ENCODE measurements at places on chromosomes 2 and 18.

DNA sequence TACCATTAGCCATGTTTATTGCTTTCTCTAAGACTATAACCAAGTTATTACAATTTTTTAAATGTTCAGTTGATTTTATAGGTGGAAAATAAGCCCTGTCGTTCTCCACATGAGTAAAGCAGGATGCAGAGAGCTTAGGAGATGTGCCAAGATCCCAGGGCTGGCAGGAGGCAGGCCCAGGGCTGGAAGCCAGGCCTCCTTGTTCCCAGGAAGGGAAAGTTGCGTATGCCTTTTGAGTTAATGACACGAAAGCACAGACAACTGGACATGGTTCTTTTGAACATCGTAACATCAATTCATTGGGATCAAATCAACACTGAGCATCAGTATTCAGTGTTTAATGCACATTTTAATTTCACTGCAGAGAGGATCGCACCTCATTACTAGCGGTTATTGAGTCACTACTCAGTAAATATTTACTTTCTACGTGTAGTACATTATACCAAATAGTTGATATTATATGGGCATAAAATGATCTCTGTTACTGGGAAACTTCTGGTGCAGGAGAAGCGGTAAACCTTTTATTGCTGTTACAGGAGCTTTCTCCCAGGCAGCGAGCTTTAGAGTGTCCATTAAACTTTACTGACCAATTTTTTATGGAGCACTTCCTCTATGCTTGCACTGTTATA, 60.0 kb downstream of the RNF144A start:
- no peak for DNase-seq

DNA sequence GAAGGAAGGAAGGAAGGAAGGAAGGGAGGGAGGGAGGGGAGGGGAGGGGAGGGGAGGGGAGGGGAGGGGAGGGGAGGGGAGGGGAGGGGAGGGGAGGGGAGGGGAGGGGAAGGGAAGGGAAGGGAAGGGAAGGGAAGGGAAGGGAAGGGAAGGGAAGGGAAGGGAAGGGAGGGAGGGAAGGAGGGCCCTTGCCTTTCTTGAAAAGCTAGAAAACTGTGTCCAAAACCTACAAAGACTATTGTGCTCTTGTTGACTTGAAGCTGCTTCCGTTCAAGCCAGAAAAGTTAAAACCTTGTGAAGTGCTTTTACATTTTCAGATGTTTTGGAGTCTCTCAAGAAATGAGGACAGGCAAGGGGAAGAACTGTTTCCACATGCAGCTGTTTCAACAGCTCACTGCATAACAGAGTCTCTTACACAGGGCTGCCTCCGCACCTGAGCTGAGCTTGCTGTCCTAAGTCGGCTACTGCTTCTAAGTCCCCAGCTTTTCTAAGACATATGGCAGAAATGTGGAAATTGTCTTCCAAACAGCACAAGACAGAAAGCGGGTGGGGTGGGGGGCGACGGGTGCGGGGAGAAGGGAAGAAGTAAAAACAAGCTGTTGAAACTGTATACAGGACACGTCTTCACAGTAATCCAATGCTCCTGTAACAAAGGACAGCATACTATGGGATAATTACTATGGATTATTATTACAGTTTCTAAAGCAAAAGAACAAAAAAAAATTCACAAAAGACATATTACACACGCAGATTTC, 46.1 kb downstream of the BCL11A start:
- DNase-seq = no peak

- peak; percentile 51 for DNase-seq
Measured at GRCh38 chr18:48676756-48677368, 138.0 kb downstream of the CTIF start.

DNA sequence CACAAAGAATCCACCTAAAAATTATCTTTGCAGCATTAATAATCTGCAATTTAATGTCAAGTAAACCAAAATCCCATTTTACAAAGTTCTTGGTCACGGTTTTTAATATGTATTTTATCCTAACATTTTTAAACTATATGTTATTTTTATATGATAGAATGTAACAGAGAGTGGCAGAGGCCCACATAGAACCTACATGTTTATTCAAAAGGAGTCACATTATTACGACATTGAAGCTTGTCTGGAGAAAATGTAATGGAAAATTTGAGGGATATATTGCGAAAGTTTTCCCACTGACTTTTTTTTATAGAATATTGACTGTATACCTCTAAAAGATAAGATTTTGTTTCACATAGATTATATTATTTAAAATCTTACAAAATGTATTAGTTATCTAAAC, 89.7 kb upstream of the COL3A1 start:
- DNase-seq = no peak

- DNase-seq = no peak
Measured at GRCh38 chr18:6236258-6236657, 178.5 kb downstream of the L3MBTL4 start.

- no peak for DNase-seq
Measured at GRCh38 chr2:138503652-138504051, 2.1 kb downstream of the SPOPL start.

DNA sequence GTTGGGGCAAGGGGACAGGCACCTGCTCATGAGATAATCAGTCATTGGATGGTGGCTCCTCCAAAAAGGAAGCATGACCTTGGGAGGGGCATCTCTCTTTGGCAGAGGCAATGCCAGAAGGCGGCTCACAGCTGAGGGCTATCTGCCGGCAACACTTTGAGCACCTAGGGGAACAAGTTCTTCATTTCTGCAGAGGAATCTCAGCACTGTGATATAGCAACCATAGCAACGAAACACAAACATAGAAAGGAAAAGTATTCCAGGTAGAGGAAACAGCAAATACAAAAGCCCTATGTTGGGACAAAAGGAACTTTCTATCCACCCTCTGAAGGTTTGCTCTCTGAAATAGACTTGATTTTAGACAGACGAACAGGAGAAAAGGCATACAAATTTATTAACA, 89.1 kb upstream of the NEDD4L start:
- DNase-seq = no peak

All from RWPE2 (cell line).